A673 (cell line): ENCODE measurements at places on chromosomes 3 and 15. TPM values are rescaled to one million over a fixed set of nuclear protein-coding genes. Genes with fewer than 3 reads are reported as not detected.
A peak's percentile ranks its signal among the peaks of the same experiment; 100 is the strongest.

The CSPG4 gene
- 0.11 and 0.22 TPM in 2 replicates for total RNA-seq

The FSTL1 gene
- 89.1 and 122 TPM in 2 replicates for total RNA-seq

The ULK3 gene
- total RNA-seq: 53.3 and 58.3 TPM in 2 replicates

DNA sequence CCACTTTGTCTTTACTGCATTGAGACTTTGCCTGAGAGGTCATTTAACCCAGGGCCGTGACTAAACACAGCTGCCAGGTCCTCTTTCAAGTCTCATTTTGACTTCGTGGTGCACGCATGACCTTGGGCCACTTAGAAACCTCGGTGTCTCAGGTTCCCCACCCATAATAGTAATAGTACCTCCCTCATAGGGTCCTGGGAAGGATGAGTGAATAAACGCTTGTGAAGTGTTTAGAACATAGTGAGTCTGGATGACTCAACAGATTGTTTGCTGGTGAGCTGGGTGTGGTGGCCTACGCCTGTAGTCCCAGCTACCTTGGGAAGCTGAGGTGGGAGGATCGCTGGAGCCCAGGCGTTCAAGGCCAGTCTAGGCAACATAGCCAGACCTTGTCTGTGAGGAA is 56.3 kb downstream of the BDH1 start:
- DNase-seq: no peak

DNA sequence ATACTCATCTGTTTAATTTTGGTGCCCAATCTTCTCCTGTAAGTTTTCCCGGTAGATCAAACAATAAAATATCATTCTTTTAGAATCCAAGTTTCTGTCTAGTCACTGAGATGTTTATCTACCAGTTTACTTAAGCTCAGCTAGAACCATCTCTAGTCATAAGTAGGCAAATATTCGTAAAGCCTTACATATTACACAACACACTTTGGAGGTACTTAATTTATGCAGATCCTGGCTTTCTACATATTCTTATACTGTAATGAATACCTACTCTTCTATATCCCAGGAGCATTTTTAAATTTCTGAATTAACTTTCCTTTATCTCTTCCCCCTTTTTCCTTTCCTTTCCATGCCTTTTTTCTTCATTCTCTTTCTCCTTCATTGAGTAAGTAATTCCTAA is 185.9 kb upstream of the ZBTB20 start:
- DNase-seq: peak; percentile 21

GRCh38 chr15:92413510-92413909 is 19.8 kb downstream of the ST8SIA2 start:
- no peak for DNase-seq

The CRYGS gene
- total RNA-seq: 3.6 and 3.9 TPM in 2 replicates

The GNAT1 gene
- not detected in 2 replicates for total RNA-seq

DNA sequence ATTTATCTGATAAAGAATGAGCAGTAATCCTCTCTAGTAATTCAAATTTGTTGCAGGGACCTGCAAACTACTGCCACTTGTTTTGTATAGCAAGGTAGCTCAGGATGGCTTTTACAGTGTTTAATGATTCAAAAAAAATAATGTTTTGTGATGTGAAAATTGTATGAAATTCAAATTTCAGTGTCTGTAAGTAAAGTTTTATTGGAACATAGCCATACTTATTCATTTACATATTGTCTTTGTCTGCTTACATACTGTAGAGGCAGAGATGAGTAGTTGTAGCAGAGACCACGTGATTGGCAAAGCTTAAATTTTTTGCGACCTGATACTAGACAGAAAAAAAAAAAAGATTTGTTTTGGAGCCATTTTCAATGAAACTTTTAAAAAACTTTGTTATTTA is 6.5 kb upstream of the UTS2B start:
- peak; percentile 38 for DNase-seq

GRCh38 chr3:163707659-163708058 is 1370.6 kb downstream of the SI start:
- no peak for DNase-seq

DNA sequence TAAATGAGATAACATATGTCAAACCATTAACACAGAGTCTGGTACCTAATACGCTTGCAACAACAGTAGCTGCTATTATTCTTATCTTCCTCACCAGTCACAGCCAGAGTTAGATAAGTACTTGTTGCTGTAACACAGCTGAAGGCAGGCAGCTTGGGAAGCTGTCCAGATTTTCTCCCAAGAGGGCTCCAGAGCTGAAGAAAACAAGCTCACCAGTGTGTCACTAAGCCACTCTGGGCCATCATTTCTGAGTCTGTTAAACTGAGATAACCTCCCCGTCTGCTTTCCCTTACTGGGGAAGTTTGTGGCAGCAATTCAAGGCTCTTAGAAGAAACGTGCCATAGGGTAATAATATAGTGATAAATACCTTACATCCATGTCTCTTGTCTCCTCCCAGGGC is 226.3 kb downstream of the TAFA4 start:
- no peak for DNase-seq

The LMAN1L gene
- 0.80 TPM in 1 of 2 replicates, not detected in the other for total RNA-seq

DNA sequence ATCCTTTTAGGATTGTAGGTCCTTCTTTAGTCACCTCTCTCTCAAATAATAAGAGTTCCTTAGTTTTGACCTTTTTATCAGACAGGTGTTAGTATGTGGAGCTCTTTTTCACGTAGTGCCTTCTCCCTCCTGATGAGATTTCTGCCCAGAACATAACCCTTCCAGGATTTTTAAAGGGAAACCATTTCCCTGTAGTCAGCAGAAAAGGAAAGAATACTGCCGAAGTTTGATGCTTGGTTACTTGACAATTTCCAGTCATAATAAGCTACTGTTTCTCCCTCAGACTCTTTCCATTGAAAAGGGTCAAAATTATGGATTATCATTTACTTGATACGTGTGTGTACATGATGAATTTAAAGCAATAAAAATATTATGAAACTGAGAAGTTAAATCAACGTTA is 73.1 kb downstream of the VPS8 start:
- no peak for DNase-seq

The MORC1 gene
- total RNA-seq: 0.68 and 0.88 TPM in 2 replicates

DNA sequence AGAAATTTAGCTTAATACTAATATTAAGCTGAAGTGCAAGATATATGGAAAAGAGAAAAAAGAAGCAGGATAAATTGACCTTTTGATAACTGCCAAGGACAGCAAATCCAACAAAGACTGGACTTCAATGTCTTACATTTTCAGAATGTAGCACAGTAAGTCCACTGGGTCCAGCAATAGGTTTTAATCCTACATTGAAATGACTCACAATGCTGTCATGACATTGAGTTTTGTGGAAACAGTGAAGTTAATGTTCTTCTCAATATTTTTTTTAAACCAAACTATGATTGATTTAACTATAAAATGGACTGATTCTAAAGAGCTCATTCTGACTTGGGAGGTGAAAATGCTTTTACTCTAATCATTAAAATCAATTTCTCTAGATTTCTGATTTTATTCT is 166.6 kb upstream of the ZNF717 start:
- DNase-seq: no peak

DNA sequence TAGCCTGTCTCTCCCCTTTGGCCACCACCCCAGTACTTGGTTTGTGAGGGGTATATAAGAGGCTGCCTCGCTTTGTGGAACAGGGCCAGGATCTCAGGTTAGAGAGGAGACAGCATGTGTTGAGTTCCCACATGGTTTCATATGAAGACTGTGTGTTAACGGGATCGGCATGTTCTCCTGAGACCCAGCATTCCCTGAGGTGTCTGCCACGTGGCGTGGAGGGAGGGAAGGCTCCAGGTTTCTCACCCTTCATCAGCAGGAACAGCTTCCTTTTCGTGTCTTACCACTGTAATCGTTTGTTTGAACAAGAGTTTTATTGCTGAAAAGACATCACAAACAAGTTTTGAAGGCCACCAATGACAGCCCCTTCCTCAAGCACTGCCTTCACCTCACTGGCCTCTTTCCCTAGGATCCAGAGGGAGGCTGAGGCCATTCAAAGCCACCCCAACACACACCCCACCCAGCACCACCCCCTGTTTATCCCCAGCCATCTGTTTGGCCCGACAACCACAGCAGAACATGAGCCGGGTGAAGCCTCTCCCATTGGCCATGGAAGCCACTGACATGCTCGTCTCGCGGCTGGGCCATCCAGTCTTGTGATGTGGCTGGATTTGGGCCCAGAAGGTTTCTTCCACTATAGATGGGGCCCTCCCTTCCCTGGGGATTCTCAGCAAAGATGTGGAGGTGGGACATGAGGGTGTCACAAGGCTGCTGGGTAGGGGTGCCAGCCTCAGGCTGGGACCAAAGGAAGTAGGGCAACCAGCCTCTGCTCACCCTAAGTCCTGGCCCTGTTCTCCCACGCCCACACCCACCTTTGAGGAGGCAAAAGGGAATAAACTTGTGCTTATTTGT is 10.0 kb downstream of the BHLHE40 start:
- DNase-seq: no peak

DNA sequence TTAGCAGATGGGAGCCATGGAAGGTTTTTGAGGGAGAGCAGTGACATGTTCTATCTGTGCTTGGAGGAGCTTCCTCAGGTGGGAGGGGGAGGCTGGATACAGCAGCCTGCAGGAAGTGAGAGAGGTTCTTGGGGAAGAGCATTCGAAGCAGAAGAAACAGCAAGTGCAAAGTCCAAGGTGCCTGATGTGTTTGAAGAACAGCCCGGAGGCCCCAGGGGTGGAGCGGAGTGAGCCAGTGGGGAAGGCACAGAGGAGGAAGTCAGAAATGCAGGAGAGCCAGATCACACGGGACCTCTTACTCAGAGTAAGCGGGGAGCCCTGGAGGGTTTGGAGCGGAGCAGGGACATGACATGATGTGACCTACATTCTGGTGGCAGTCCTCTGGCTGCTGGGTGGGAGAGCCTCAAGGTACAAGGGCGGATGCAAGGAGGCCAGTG is 10.8 kb downstream of the ITGA11 start:
- DNase-seq: no peak

DNA sequence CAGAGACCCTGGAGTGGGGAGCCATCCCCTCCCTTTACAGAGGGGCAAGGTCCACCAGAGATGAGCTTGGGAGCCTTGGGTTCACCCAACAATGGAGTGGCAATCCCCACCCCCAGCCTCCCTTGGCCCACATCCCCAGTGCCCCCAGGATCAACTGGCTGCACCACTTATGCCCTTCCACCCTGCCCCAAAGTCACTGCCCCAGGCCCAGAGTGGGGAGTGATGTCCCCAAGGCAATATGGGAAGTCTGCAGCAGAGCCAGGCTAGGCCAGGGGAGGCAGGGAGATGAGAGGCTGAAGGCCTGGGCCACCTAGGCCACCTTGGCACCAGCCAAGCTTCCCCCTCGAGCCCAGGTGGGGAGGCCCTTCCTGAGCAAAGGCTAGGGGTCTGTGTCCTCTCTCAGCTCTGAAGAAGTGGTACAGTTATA is 145.5 kb downstream of the SMAD6 start:
- no peak for DNase-seq

GRCh38 chr15:38144921-38145320 is 107.7 kb upstream of the SPRED1 start:
- no peak for DNase-seq

DNA sequence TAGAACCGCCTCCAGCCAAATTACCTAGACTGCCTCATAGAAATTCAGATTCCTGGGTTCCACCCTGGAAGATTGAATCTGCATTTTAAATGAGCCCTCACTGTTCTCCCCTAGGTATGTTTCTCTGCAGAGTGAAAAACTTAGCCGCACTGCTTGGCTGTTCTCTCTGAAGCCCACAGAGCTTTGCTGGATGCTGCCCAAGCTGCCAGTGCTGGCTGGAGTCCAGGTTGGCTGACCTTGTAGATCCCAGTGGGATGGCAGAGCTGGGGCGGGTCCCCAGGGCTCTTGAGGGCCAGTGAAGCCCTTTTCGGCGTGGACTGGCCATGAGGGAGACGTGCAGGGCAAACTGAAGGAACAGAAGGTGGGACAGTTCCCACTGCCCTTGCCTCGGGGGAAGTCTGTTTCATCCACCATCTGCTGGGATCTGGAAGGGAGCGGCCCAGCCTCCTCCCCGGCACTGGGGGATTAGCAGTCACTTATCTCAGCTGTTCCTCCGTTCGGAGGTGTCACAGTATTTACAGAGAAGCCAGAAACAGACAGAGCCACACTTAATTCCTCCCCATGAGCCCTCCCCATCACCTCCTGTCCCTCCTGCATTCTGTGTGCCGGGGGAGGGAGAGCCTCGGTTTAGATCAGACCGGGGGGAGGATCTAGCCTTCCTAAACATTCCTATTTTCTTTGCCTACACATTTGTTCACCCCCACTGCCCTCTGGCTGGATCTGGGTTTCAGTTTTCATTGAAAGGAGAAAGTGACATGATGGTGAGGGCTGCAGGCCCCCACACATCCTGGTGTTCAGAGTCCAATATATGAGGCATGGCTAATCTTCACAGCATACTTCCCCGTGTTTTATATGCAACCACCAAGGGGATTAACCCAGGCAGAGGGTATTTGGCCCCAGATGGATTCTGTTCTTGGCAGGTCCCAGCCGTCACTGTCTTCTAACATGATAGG is 4.1 kb upstream of the ACTC1 start:
- DNase-seq: peak; percentile 37

DNA sequence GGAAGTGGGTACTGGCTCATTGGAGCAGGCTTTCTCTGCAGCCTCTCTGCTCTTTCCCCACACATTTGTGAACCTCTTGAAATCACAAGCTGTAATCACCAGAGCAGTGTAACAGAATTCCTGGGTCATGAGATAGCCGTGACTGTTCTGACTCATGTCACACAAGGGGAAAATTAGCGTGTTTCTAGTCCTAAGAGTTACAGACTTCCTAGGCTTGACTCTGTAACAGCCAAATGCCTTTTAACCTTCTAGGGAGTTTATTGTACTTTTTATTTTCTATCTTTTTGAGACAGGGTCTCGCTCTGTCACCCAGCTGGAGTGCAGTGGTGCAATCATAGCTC is 54.7 kb upstream of the TRAK1 start:
- DNase-seq: peak; percentile 49

DNA sequence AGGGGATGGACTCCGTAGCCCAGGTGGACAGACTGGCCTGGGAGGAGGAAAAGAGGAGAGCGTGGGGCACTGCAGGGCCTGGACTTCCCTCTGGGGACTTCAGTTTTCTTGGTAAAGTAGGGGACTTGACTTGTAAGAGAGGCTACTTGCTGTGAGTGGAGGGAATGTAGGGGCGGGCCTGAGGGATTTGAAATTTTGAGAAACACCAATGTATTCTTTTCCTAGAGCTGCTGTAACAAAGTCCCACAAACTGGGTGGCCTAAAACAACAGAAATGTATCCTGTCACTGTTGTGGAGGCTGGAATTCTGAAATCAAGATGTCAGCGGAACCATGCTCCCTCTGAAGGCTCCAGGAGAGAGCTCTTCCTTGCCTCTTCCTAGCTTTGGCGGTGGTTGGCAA is 5.8 kb upstream of the HEG1 start:
- no peak for DNase-seq

The GATM gene
- total RNA-seq: 9.5 and 11.0 TPM in 2 replicates

DNA sequence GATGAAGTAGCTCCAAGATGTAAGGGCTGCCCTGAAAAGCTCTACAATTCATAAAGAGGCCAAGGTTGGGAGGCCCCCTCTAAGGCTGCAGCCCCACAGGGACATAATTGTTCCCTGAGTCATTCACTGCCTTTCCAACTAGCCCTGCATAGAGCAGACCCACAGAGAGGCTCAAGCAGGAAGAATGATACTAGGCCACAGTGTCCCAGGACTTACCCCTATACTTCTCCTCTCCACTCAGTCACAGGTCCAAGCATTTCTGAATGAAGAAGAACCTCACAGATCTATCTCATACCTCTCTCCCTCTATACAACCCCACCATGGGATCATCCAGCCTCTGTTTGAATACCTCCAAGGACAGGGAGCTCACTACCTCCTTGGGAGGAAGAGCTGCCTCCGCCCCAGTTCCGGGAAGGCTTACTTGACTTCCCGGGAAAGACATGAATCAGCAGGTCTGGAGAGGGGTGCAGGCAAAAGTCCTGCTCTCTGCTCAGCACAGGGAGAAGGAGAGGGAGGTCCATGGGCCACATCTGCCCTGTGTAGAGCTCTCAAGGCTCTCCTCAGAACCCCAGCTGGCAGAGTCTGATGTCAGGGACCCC is 6.9 kb upstream of the SKIC8 start:
- DNase-seq: no peak
